ENCODE measurements at places on chromosomes 6 and 20. TPM values are rescaled to one million over a fixed set of nuclear protein-coding genes. Genes with fewer than 3 reads are reported as not detected.

MRPS18A gene
- total RNA-seq: 34.7 TPM

BTBD3 gene
- total RNA-seq: 47.6 TPM

LINC00237 gene
- not detected for total RNA-seq

BNIP5 gene
- total RNA-seq: not detected

MCM8 gene
- 7.2 TPM for total RNA-seq

- no peak for DNase-seq
Measured at GRCh38 chr20:57555457-57556184, 5.3 kb upstream of the PCK1 start.

DNA sequence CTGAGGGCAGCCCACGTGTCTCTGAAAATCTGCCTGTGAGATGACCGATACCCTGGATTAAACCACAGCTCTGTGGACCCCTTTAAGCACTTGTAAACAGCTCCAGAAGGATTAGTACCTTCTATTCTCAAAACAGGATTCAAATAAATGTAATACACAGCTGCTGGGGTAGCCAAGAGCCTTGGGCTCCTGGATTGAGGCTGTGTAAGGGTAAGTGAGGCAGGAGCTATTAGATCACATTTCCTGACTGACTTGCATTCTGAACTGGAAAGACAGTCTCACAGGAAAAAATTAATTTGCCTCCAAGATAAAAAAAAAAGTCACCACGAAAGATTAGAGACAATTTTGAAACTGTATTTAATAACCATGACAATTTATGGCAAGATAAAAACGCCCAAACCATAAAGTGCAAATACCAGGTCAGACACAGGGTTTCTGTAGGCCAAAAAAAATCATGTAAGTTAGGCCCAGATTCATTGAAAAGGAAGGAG lies 78.0 kb downstream of the TRMT11 start:
- no peak for DNase-seq

GRCh38 chr6:56437171-56437900 lies 190.0 kb upstream of the COL21A1 start:
- DNase-seq: no peak

- DNase-seq: no peak
Measured at GRCh38 chr6:159682295-159682694, 10.7 kb downstream of the SOD2 start.

DNA sequence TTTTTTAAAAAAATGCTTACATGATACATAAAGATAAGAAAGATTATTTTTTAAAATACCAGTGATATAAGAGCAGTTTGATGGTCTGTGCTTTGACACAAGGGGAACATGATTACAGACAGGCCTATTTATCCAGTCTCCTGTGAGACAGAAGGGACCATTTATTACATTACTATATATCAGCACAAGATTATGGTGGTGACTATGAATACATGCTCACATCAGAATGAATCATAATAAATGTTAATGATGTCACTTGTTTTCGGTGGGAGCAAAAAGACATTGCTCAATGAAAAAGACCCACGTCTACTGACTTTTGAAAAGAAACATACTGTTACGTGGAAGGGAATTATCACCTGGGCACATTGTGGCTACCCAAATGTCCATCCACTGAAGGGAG lies 455.1 kb downstream of the CDC5L start:
- DNase-seq: no peak

- no peak for DNase-seq
Measured at GRCh38 chr6:30970946-30971345, 12.6 kb upstream of the MUC21 start.

DNA sequence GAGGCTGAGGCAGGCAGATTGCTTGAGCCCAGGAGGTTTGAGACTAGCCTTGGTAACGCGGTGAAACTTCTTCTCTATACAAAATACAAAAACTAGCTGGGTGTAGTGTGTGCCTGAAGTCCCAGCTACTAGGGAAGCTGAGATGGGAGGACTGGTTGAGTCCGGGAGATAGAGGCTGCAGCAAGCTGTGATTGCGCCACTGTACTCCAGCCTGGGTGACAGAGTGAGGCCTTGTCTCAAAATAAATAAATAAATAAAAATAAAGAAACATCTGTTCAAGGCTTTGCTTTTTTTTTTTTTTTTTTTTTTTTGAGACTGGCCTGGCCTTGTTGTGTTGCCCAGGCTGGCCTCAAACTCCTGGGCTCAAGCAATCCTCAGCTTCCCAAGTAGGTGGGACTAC lies 23.7 kb upstream of the SLC23A2 start:
- no peak for DNase-seq

DNA sequence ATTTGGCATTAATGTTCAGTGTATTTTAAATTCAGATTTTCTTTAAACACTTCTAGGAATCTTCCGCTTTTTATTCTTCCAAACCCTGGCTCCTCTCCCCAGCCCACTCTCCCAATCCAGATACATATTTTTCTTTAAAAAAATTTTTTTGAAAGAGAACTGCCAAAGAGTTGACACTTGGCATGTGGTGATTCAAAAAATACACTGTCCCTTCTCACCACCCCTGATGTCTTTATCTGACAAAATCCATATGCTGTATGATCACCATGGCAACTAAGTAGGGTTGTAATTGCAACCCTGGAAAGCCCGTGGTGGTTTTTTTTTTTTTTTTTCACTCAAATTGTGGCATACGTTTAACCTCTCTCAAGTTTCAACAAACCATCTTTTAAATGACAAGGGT lies 355.8 kb upstream of the SASH1 start:
- DNase-seq: no peak

DNA sequence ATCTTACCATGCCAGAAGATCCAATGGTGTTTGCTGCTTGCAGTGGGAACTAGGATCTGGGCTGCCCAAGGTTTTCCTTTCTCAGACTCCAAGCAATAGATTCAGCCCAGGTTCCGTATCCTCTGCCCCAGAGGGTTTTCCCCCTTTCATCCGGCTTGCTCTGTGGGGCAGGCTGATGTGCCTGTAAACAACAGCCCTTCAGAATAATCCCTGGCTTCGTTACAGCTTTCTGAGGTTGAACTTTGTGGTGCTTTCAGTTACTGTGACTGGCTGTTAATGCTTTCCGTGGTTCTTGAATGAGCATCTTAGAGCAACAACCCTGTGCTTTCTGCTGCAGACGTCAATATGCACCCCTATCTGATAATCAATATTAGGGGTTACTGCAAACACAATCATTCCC lies 400.4 kb downstream of the BTBD3 start:
- no peak for DNase-seq

- DNase-seq: no peak
Measured at GRCh38 chr6:57303931-57304681, 13.3 kb upstream of the PRIM2 start.

DNA sequence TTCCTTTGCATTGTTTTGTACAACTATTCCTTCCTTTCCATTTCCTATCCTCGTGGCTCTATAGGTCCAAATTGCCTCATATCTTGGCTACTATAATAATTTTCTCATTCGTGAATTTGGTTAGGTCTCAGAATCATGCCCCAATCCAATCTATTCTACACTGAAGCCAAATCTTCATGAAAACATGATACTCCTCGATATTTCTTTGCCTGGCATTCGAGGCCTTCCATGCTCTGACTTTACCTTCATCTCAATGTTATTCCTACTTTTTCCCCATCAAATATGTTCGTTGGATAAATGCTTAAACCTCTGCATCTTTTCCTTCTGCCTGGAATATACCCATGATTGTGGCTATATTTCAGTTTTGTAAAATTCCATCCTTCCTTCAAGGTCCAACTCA lies 30.4 kb downstream of the TCF21 start:
- DNase-seq: no peak

DNA sequence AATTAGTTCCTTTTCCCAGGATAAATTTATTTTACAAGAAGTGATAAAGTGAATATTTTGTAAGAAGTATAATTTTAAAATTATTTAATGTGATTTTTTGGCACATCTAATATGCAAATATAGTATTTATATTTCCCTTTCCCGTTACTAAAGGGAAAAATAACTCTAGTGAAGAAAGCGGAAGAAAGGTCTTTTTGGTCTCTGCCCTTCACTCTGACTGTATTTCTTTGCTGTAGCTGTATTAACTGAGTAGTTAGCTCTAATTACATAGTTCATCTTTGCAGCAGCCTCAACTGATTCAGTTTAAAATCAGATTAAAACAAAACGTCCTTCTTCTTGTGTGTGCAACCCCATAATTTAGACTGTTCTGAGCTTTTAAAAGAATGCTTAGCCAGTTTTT lies 57.4 kb upstream of the RNF144B start:
- DNase-seq: no peak

DNA sequence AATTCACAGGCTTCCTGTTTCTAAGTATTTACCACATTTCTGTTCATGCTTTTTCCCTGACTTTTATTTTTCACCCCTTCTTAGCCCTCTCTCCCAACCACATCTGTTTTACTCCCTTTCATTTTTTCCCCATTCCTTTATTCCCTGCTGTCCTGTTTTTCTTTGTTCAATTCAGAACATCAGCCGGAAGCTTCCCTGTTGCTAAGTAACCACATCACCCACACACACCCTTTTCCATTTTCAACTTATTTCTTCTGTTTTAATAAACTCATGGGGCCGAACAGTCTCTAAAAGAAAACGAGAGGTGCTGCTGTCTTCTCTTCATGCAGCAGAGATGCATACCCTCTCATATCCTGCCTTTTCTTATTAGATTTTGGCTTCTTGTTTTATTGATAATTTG lies 53.5 kb upstream of the CEP85L start:
- no peak for DNase-seq

GRCh38 chr6:129859524-129859923 lies 1.6 kb downstream of the TMEM244 start:
- DNase-seq: no peak

DNA sequence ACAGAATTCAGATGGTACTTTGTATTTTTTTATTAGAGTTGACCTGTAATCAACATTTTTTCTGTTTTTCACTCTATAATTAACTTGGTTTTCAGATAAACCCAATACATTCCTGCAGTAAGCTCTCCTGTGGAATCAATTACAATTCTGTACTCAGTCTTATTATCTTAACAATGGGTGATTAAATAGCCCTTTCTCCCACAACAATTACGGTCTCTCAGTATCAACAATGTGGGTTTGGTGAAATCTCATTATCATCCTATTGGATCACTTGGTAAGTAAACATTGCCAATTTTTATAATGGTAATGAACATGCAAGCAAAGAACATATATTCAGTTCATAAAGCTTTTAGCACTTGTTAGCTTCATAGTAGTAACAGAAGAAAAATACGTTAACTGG lies 438.9 kb upstream of the EPHA7 start:
- no peak for DNase-seq

GRCh38 chr20:50522053-50522674 lies 12.0 kb downstream of the PTPN1 start:
- no peak for DNase-seq

DNA sequence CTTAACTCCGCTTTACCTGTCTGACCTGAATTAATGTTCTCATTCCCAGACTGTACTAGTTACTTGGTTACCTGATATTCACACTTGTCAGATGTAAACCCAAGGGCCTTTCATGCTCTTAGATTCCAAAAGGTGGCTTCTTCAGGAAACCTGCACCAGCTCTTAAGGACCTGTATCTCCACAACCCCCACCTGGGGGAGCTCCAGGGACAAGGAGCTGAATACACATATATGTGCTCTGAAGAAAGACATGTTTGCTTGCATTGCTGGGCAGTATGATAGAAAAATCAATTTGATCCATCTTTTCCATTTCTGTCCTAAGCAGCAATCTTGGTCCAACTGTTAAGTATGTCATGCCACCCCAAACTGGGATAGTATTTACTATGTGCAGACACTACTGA lies 64.8 kb upstream of the POU3F2 start:
- DNase-seq: no peak

DNA sequence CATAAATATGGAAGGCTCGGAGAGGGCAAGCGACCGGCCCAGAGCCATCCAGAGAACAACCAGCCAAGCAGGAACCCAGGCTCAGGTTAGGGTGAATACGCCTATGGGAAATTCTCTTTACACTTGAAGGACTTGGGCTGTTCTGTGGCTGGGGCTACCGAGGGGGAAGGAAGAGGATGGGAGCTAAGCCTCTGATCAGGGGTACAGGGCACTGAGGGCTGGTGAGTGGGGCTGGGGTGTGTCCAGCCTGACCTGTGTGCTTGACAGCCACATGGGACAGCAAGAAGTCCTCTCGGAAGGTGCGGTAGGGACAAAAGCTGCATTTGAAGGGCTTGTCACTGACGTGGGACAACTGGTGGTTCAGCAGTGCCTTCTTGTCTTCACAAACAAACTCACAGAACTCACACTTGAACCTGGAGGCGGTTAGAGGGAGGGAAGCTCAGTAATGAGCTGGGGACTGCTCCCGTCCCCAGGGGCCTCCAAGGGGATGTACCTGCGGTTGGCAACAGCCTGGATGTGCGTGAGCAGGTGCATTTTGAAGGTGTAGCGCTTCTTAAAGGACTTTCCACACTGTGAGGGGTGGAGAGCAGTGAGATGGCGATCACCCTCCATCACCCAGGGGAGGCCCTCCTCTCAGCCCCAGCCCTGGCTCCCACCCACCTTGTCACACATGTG lies 11.9 kb downstream of the ZNF335 start:
- DNase-seq: peak; percentile 40

DNA sequence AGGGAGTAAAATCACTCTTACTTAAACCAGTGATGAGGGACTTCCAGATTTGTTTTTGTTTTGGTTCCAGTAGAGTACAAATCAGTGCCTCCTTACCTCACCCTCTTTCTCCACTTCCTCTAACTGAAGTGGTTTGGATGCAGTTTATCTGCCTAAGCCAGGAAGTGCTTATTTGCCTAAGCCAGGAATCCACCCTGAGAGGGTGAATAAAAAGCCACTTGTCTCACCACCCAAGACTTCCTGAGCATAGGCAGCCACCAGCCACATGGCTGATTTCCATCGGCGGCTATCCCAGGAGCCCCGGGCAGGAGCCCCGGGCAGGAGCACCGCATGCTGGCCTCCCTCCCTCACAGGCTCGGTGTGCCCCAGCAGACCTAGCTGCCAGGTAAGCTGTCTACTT lies 12.0 kb downstream of the LRP11 start:
- no peak for DNase-seq

DNA sequence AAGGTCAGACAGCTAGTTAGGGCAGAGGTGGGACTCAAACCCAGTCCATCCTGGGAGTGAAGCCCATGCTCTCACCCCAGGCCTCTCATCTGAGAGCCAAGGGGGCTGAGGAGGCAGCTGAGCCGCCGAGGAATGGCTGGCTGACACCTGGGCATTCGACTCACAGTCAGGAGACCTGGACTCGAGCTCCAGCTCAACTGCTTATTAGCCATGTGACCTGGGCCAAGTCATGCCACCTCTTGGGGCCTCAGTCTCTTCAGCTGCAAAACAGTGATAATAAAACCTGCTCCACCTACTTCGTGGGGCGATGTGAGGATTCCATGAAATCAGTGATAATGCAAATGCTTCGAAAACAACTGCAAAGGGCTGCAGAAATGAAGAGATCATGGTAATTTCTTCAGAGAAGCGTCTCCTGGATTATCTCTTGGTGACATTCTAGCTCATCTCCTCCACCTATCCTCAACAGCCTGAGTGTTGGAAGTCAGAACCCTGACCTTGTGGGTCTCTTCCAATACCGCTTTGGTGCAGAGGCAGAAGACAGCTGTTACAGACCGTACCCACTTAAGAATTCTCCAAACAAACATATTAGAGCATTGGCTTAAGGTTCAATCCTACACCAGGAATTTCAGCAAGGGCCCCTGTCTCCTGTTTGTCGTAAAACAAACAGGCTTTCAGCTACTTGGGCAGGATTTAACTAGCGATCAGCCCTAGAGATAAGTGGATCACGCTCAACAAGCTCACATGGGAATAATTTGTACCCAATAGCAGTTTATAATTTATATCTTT lies 60.0 kb upstream of the PIM1 start:
- no peak for DNase-seq

All from sigmoid colon (tissue), 7 donors.